ENCODE measurements at places on chromosomes 7 and 10.

GRCh38 chr10:98417973-98418664 lies 3.1 kb upstream of the PYROXD2 start:
- DNase-seq: no peak
- H3K4me1 ChIP-seq: peaks cover 15% of the 10 kb centered on the region
- peaks cover 14% of the 10 kb centered on the region for H3K36me3 ChIP-seq
- H3K4me3 ChIP-seq: no peak overlapping the region
- no peaks in the 10 kb centered on the region for H3K27me3 ChIP-seq

GRCh38 chr10:29691564-29692072 lies 56.8 kb upstream of the SVIL start:
- no peaks in the 10 kb centered on the region for H3K27me3 ChIP-seq
- H3K4me3 ChIP-seq: no peak overlapping the region
- no peak for DNase-seq
- H3K27ac ChIP-seq: no peak overlapping the region
- peaks cover 2% of the 10 kb centered on the region for H3K36me3 ChIP-seq

GRCh38 chr7:16098058-16098457 lies 323.3 kb downstream of the CRPPA start:
- peaks cover 3% of the 10 kb centered on the region for H3K27me3 ChIP-seq
- H3K27ac ChIP-seq: no peak overlapping the region
- no peak for DNase-seq
- no peaks in the 10 kb centered on the region for H3K36me3 ChIP-seq
- no peaks in the 10 kb centered on the region for H3K4me1 ChIP-seq
- no peak overlapping the region for H3K4me3 ChIP-seq

- peaks cover 47% of the 10 kb centered on the region for H3K36me3 ChIP-seq
- peak; percentile 42 for DNase-seq
- no peaks in the 10 kb centered on the region for H3K27me3 ChIP-seq
- H3K4me1 ChIP-seq: peaks cover 53% of the 10 kb centered on the region
These were observed 2.0 kb downstream of the INSIG1 start for GRCh38 chr7:155299535-155300202.

DNA sequence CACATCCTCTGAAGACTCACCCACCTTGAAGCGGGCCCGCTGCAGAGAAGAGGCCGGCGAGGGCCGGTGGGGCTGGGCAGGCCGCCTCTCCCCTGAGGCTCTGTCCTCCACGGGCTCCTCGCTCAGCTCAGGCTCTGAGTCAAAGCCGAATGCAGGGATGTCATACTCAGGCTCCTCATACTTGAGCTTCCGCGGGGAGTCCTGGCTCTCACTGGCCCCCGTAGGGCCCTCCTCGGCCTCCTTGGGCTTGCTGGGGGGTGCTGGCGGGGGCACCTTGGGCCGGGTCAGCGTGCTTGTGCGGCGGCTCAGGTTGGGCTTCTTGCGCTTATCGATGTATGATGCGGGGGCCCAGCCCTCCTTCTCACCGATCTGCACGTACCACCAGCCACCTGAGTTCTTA lies 109.9 kb downstream of the NEURL1 start:
- H3K36me3 ChIP-seq: no peaks in the 10 kb centered on the region
- no peak overlapping the region for H3K27ac ChIP-seq
- H3K4me1 ChIP-seq: no peaks in the 10 kb centered on the region
- H3K4me3 ChIP-seq: no peak overlapping the region

DNA sequence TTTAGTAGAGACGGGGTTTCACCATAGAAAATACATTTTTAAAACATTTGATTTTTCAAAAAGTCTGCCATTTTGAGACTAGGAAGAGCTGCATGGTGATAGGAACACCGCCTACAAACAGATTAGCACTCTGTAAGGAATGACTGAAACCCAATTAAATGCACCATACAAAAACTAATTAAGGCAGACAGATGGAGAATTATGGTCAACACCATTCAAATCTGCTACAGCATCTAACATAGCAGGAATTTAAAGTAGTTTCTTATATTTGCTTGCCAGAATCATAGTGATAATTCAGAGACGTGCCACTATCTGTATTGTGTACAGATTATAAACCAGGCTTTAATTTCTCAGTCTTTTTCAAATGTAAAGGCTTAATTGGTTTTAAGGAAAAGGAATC lies 68.2 kb downstream of the ENO4 start:
- no peak overlapping the region for H3K4me3 ChIP-seq
- H3K27ac ChIP-seq: no peak overlapping the region

- H3K27ac ChIP-seq: peak overlapping the region; percentile 77
- no peak overlapping the region for H3K4me3 ChIP-seq
- peaks cover 49% of the 10 kb centered on the region for H3K4me1 ChIP-seq
- peak; percentile 40 for DNase-seq
- H3K27me3 ChIP-seq: peaks cover 10% of the 10 kb centered on the region
These were observed 203.5 kb downstream of the PTEN start for GRCh38 chr10:88066876-88067275.

DNA sequence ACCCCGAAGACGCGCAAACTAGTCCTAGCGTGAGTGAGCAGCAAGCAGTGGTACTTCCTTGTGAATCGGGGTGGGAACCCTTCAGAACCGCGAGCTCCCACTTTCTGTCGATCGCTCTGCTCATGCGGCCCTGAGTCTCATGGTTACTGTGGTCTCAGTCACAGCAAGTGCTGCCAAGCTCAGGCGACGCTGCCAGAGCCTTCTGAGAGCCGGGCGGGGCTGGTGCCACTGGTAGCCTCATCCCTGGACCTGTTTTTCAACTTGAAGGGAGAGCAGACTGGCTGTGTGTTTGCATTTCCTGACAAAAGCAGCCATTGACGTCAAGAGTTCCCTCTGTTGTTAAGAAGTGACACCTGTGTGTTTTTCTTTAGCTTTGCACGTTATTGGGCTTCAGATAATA lies 32.9 kb upstream of the BHLHA15 start:
- DNase-seq: no peak
- H3K27me3 ChIP-seq: no peaks in the 10 kb centered on the region
- no peaks in the 10 kb centered on the region for H3K4me1 ChIP-seq
- no peak overlapping the region for H3K27ac ChIP-seq
- H3K4me3 ChIP-seq: no peak overlapping the region
- no peaks in the 10 kb centered on the region for H3K36me3 ChIP-seq

GRCh38 chr7:100613412-100614175 lies 1.3 kb downstream of the MOSPD3 start:
- H3K27me3 ChIP-seq: peaks cover 1% of the 10 kb centered on the region
- DNase-seq: peak; percentile 11
- peak overlapping the region; percentile 98 for H3K4me3 ChIP-seq
- H3K4me1 ChIP-seq: peaks cover 23% of the 10 kb centered on the region

DNA sequence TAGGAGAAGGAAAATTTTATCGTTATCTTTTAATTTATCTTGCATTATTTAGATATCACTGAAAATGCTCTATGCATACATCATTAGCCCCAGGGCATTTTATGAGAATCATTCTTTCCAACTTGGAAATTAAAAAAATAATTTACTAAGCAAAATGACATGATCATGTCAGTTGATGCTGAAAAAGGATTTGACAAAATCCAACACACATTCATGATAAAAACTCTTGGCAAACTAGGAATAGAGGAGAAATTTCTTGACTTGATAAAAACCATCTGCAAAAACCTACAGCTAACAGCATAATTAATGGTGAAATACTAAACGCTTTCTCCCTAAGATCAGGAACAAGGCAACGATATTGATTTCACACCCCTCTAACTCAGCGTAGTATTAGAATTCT lies 40.2 kb upstream of the RSU1 start:
- no peak for DNase-seq
- no peak overlapping the region for H3K4me3 ChIP-seq
- peaks cover 2% of the 10 kb centered on the region for H3K27me3 ChIP-seq
- H3K36me3 ChIP-seq: no peaks in the 10 kb centered on the region
- H3K4me1 ChIP-seq: no peaks in the 10 kb centered on the region

DNA sequence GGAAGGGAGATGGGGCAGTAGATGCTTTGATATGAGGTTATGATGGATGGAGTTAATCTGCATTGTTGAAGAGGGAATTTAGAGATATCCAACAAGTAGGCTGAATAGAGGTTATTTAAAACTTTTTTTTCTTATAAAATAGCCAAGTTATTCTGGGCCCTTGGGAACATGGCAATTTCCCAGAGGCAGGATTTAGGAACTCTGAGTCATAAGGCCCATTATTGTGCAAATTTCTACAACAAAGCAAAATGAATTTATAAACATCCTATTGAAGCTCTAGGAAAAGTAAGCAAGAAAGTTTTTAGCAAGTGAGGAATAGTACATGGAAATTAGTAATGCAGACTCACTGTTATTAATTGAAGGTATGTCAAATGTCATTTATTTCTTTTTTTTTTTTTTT lies 160.9 kb upstream of the NPY start:
- DNase-seq: no peak
- no peaks in the 10 kb centered on the region for H3K36me3 ChIP-seq
- peaks cover 7% of the 10 kb centered on the region for H3K27me3 ChIP-seq
- H3K4me3 ChIP-seq: no peak overlapping the region
- no peaks in the 10 kb centered on the region for H3K4me1 ChIP-seq

DNA sequence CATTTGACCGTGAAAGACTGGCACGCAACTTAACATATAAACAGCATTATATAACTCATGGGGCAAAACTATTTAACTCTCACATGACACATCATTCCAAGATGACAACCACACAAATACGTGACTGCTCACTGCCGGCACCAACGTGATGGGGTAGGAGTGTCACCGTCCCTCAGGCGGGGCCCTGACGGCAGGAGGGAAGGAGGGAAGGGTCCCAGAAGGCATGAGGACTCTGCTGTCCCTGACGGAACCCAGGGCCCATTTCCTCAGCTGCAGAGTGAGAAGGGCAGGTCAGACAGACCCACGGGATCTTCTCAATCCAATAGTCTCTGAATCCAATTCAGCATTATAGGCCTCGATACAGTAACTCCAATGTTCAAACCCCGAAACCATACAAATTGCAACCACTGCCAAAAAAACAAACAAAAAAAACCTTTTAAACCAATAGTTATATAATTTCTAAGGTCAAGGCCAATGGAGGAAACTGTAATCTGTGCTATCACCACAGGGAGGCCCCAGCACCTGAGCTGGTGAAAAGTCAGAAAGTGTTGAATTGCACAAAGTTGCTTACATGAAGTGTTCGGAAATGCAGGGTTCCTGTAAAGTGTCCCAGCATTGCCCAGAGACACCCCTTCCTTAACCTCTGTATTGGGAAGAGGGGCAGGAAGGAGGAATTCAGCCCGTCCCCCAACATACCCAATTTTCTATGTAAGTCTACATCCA lies 137.4 kb downstream of the TNS3 start:
- H3K27me3 ChIP-seq: no peaks in the 10 kb centered on the region
- no peak overlapping the region for H3K4me3 ChIP-seq
- no peaks in the 10 kb centered on the region for H3K36me3 ChIP-seq
- H3K4me1 ChIP-seq: no peaks in the 10 kb centered on the region
- DNase-seq: no peak
- no peak overlapping the region for H3K27ac ChIP-seq

DNA sequence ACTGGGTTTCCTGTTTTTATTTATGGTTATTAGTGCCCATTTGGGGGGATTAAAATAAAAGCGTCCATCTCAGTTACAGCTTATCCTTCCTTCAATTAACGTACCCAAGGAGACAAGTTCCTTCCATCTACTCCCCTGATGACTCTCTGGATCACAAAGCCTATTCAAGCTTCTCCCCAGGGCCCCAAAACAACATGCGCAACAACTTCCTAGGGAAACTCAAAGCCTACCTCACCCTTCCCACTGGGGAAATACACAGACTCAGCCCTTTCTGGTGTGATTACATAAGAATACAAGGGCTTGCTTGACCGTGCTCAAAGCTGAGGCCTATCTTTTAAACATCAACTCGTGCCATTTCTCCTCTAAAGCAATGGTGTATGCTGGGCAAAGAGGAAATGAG lies 112.4 kb downstream of the CDK6 start:
- DNase-seq: no peak
- H3K4me1 ChIP-seq: peaks cover 43% of the 10 kb centered on the region
- no peak overlapping the region for H3K27ac ChIP-seq

GRCh38 chr10:5269791-5270190 lies 73.2 kb downstream of the AKR1C4 start:
- H3K4me1 ChIP-seq: peaks cover 20% of the 10 kb centered on the region
- H3K4me3 ChIP-seq: no peak overlapping the region
- peaks cover 2% of the 10 kb centered on the region for H3K27me3 ChIP-seq
- H3K36me3 ChIP-seq: peaks cover 5% of the 10 kb centered on the region
- no peak overlapping the region for H3K27ac ChIP-seq

- H3K4me3 ChIP-seq: no peak overlapping the region
- no peak overlapping the region for H3K27ac ChIP-seq
- H3K4me1 ChIP-seq: peaks cover 5% of the 10 kb centered on the region
- no peaks in the 10 kb centered on the region for H3K36me3 ChIP-seq
These were observed 4.3 kb downstream of the EN2 start for GRCh38 chr7:155462163-155462735.

- H3K4me3 ChIP-seq: no peak overlapping the region
- H3K27ac ChIP-seq: no peak overlapping the region
- DNase-seq: no peak
- H3K36me3 ChIP-seq: no peaks in the 10 kb centered on the region
- H3K27me3 ChIP-seq: peaks cover 11% of the 10 kb centered on the region
These were observed 112.0 kb upstream of the FGFR2 start for GRCh38 chr10:121710207-121710606.

DNA sequence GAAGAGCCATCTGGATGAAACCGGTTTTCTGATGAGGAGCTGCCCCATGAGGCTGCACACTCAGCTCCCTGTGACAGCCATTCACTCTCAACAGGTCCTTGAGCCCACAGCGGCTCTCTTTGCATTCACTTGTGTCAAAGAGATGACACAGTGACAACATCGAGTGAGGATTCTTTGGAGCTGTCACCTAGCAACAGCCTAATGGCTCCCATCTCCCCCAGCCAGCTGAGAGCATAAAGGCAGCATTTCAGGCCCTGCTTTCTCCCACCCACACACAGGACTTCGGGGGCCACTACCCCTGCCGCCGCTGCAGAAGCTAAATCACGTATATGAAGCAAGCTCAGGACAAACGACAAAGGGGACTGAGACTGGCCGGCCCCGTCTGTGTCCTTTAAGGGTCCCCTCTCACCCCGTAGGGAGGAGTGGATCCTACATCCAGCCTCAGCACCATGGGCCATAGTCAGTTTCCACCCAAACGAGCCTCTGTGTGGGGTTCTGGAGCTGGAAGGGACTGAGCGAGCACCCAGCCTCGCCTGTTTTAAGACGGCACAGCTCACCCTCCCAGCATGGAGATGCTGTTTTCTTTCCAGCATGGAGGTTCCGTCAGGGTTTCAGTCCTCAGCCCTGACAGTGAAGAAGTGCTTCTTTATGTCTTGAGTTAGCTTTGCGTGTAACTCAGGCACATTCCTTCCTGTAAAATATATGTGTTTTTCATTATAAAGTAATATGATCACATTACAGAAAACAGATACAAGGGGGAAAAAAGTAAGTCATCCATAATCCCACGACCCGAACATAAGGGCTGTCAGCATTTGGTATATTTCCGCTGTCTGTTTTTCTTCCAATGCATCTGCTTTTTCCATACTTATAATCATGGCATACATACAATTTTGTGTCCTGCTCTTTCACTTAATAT lies 4.9 kb downstream of the CPA4 start:
- H3K4me1 ChIP-seq: no peaks in the 10 kb centered on the region
- no peaks in the 10 kb centered on the region for H3K36me3 ChIP-seq
- no peak overlapping the region for H3K4me3 ChIP-seq
- no peak for DNase-seq
- H3K27me3 ChIP-seq: no peaks in the 10 kb centered on the region

All from activated CD4-positive, alpha-beta T cell treated with anti-CD3 and anti-CD28 coated beads, Interleukin-2, amount 10 ng/mL, durations not matched to agents 7 days and 5 days (primary cell).